AML-193 (cell line): ENCODE measurements at places on chromosomes 3 and 15.

DNA sequence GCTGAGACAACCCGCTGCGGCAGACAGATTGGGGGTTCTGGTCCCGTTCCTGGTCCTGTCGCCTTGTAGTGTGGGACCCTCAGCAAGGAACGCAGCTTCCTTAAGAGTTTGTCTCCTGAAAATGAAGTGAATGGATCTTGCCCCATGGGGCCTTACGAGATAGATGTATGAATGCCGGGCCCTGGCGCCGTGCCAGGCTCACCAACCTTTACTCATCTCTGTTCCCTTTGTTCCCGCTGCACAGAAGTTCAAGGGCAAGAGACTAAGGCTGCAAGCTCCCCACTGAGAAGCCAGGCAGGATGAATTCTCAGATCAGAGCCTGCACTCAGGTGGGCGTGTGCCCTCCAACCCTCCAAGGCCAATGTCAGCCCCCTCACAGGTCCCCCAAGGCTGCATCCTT, 162.7 kb upstream of the IQSEC1 start:
- no peak for DNase-seq

DNA sequence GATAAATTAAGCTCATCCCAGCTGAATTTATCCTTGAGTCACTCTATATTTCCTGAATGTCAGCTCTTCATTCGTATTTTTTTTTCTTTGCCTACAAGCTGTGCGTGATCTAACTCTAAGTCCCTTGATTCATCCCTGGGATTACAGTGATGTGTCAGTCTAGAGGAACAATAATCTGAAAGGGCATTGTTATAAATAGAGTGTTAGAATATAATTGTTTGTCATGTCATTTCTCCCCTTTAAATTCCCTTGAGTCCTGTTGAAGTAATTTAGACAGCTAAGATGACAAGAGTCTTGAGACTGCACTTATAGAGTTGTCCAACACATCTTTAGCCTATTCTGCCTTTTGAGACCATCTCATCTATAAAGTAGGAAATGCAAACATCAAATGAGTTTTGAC, 621.8 kb downstream of the ZIC1 start:
- no peak for DNase-seq

GRCh38 chr3:94065819-94066480, 3.1 kb downstream of the NSUN3 start:
- DNase-seq, result no peak

- no peak for DNase-seq
Observed at GRCh38 chr3:169591983-169592644, 71.4 kb downstream of the MECOM start.

- no peak for DNase-seq
Observed at GRCh38 chr3:73009008-73009407, 12.4 kb downstream of the PPP4R2 start.

DNA sequence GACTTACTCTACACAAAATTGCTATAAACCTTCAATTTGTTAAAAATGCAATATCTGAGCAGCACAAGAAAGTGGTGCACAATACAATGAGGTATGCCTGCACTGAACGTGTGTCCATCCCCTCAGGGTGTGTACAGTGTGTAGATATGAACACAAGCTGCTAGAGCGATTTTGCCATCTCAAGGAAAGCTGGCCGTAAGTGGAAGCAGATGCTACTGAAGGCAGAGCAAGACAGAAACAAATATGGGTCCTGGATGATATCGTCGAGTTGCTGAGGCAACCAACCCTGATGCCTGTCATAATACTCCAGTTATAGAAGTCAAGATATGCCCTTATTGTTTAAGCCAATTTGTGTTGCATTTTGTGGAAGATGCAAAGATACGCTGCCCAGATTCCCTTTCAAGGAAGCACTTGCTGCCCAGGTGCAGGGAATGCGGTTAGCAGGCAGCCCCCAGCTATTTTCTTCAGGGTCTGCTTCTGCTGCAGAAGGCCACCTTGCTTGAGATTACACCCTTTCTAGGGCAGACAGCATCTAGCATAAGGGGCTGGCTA, 25.8 kb upstream of the EHHADH start:
- no peak for DNase-seq
